ENCODE measurements at places on chromosomes 11 and 22.

DNA sequence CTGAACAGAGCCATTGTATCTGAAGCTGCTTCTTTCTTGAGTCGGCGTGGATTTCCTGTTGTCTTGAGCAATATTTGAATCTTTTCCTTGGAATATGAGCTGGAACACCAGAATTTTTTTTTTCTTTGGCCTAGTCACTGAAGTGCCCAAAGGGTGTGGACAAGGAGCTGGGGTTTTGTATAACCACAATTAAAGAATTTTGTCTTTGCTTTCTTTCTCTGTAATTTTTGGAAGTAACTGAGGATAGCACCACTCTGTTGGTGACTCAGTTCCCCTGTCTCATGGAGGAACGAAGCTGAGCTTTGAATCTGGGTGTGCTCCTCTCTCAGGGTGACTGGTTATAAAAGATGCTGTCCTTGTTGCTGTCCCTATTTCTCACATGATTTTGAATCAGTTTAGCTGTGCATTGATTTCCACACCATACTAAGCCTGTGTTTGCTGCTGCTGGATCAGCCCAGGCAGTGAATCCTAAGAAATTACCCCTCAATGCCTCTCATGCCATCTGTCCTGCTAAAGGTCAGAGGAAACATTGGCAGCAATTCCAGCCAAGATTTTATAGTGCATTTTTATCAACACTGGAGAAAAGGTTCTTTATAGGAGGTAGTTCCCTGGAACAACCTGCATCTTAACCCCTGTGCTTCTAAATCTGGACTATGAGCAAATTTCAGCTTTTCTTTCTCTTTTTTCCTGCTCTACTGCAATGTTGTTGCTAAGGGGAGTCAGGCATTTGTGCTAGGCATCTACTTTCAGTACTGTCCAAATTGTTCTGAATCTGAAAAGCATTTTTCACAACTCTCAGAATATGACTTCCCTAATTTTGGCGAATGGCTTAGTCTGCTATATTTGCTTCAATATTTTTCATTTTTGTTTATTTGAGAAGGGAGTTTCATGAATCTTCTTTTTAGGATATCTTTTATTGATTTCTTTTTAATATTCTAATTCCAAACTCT is 540.8 kb downstream of the SOX6 start:
- no peak for DNase-seq

GRCh38 chr11:77752516-77752915 is 68.0 kb downstream of the RSF1 start:
- DNase-seq = no peak

DNA sequence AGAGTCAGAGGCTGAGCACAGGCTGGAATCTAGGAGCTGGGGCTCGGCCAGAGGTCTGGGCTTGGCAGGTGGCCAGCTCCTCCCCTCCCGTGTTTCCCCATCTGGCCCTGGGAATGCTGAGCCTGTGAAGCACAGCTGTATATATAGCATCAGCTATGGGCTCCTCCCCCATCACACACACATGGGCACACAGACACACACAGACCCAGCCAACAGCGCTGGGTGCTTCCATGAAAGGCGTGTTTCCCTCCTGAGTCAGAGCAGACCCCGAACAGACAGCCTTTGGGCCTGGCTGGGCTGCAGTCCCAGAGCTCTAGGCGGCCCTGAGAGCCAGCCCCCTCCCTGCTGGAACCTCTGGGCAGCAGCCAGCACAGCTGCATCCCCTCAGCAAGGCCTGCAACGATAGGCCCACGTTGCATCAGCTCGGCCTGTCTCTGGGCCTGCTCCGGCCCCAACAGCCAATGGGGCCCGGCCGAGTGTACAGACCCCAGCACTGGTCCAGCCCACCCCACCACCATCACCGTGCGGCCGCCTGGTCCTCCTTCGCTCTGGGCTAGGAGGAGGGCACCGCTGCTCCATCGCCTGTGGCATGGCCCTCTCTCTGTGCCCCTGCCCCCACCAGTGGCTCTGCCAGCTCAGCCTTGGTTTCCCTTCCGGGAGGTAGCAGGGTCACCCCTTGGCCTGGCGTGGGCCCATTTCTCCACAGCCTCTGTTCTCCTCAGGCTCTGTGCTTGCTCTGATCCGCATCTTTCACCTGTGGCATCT is 7.6 kb upstream of the SERPINH1 start:
- peak; percentile 61 for DNase-seq

DNA sequence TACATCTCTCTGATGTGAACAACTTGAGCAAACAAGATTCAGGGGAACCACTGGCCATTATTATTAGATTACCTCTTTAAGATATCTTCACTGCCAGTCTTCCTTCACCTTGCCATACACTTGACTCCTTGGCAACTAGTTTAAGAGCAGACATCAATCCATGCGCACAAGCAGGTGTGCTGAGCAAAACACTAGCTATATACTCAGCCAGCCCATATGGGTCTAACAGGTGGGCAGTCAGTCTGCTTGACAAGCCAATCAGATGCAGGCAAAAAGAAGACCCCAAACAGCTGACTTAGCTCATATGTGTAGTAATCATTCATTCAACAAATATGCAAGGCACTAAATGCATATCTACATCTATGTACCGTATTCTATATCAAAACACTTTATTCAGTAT is 101.2 kb downstream of the SIK3 start:
- DNase-seq = no peak

GRCh38 chr11:12694183-12694531 is 19.9 kb downstream of the TEAD1 start:
- DNase-seq = peak; percentile 69

DNA sequence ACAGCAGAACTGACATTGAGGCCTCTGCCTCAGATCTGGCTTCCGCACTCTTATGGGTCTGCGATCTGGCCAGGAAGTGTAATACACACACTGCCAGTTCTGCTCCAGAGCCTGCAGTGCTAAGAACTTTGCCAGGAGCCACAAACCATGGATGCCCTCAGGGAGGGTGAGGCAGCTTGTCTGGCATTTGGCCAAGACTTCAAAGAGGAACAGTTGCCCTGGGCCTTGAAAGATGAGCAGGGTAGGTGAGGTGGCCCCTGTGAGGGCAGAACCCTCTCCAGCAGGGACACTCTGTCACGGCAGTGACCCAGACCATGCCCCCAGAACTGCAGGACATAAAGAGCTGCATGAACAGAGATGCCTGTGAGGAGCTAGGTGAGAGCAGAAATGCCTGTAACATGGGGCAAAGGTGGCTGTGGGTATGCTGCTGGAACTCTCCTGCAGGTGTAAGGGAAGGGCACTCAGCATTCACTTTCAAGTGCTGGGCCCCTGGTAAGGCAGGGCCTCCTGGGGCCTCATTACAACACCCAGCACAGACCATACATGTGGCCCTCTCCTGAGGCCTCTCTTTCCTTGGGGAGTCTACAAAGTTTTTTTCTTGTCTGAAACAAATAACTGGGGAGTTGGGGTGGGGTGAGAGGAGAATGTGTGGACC is 47.3 kb downstream of the NEU3 start:
- DNase-seq = no peak

- no peak for DNase-seq
These were observed 77.2 kb downstream of the MORC2 start for GRCh38 chr22:30891443-30891755.

DNA sequence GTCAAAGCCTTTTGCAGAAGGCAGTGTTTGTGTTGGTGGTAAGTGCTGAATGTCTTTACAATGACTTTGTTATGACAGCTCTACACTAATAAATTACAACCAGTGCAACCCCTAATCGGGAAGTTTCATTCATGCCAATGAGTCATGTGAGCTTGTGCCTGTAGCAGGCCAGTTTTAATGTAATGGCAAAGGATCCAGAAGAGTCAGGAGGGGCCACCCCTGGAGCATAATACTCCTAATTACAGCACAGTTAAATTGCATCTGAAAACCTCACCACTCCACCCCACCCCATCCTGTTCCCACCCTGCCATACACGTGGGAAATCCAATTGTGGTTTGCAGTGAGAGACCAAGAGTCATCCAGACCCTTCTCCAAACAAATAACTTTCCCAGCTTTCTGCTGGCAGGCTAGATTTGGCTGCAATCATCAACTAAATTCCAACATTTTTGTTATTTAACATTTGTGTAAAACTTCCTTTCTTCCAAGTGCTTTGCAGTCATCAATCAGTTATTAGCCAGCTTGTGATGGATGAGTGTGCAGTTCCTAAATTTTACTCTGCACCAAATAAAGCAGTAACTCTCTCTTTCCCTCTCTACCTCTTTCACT is 277.3 kb upstream of the FAT3 start:
- DNase-seq = no peak

DNA sequence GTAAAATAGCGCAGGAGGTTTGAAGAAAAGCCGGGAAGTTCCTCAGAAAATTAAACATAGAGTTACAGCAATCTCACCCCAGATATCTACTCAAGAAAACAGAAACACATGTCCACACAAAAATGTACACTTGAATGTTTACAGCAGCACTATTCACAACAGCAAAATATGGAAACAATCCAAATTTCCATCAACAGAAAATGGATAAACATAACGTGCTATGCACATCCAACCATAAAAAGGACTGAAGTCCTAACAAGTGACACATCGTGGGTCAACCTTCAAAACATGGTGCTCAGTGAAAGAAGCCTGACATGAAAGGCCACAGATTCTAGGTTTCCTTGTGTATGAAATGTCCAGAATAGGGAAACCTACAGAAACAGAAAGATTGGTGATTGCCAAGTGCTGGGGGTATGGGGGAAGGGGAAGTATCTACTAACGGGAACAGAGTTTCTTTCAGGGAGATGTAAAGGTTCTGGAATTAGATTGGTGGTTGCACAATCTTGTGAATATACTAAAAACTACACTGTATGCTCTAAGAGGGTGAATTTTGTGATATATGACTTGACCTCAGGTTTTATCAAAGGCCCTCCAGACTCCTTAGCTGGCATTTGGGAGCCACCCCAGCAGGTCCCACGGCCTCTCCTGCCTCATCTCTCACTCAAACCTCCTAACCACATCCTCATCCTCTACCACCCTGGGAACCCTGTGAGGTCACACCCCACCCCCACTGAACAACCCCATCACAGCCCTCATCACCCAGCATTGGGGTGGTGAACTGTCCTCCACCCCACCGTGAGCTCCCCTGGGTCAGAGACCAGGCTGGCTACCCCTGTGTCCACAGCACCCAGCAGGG is 69.2 kb upstream of the PRR5 start:
- DNase-seq = no peak

DNA sequence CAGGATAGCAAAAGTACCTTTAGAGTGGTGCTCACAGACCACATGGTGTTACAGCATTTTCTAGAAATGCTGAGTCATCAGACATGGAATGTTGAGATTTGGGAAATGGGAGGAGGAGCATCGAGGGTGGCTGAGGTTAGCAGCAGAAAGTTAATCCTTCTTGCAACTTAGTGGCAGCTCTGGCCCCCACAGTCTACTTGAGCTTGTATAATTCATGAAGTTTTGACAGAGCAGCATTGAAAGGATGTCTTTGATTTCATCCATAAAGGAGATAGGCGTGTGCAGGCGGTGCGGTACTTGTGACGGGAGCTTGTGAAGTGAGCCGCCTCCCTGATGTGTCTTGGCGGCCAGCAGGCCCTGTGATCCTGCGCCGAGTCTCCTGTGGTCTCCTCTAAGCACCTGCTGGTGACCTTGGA is 330.5 kb downstream of the TBC1D22A start:
- no peak for DNase-seq

Measured in pancreas (tissue), 10 donors.